ENCODE measurements at places on chromosomes 3 and 15.

DNA sequence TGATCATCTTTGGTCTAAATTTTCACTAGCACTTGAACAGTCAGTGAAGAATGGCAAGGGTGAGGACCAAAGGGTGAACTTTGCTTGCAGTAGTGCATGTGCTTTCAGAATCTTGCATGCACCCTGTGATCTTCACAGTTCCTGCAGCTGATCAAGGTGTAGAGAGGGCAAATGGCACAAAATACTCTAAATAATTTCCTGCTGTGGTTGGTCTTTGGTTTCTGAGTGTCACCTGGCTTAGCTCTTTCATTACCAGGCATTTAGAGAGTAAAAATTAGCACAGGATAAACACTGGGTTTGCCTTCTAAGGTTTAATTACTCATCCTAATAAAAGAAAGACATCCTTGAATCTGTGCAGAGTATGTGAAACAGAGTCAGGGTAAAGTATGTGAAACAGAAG, 11.4 kb downstream of the TIPARP start:
- no peak for DNase-seq

GRCh38 chr3:185176750-185177359, 24.0 kb upstream of the C3orf70 start:
- DNase-seq, result no peak

GRCh38 chr3:182740710-182741109, 52.6 kb upstream of the ATP11B start:
- no peak for DNase-seq

- DNase-seq, result no peak
Observed at GRCh38 chr3:123004201-123004918, 23.2 kb downstream of the SEMA5B start.

- DNase-seq, result no peak
Observed at GRCh38 chr3:194314388-194315068, 36.6 kb downstream of the CPN2 start.

GRCh38 chr15:70142322-70143191, 44.8 kb upstream of the TLE3 start:
- no peak for DNase-seq

GRCh38 chr3:100665230-100665629, 44.1 kb upstream of the TFG start:
- no peak for DNase-seq

- DNase-seq, result no peak
Observed at GRCh38 chr15:77004189-77004588, 9.3 kb downstream of the PSTPIP1 start.

GRCh38 chr3:24830230-24831152, 335.8 kb upstream of the THRB start:
- DNase-seq, result no peak

DNA sequence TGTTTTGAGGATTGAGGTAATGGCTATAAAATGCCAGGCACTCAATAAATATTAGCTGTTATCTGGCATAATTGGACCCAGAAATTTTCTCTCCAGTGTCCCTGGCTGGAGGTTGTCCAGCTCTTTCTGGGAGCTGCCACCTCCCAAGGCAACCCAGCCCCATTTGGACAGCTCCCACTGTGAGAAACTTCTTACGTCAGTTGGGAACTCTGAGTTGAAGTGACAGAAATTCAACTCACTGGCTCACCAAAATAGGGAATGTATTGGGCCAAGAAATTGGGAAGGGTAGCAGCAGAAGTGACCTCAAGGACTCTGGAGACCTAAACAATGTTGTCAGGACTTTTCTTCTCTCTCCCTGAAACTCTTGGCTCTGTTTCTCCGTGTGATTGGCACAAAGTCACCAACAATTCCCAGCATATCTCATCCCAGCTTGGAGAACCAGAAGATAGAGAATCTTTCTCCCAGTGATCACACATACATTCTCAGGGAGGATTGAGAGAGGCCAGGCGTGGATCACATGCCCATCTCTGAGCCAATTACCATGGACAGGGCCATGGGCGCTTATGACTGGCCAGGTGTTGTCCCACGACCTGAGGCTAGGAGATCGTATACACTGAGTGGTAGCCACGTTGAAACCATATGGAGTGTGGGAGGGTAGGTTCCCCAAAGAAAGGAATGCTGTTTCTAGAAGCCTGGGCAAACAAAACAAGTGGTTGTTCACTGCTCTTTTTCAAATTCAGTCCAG, 22.5 kb upstream of the HCN4 start:
- no peak for DNase-seq

GRCh38 chr15:39151545-39151944, 429.3 kb upstream of the THBS1 start:
- no peak for DNase-seq

DNA sequence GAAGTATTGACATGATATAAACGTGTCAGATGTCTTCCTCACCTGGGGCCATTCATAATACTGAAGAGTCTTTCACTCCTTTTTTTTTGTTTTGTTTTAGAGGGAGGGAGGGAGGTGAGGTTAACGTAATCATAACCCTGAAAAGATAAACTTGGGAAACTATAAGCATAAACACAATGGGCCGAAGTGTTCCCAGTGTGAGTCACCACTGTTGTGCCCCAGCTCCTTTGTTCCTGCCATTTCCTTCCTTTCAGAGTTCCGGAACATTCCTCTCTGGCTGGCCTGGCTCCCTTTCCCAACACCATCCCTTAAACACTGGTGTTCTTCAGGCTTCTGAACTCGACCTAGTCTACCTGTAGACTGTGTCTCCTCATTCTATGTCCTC, 18.6 kb downstream of the PLD1 start:
- DNase-seq, result no peak

DNA sequence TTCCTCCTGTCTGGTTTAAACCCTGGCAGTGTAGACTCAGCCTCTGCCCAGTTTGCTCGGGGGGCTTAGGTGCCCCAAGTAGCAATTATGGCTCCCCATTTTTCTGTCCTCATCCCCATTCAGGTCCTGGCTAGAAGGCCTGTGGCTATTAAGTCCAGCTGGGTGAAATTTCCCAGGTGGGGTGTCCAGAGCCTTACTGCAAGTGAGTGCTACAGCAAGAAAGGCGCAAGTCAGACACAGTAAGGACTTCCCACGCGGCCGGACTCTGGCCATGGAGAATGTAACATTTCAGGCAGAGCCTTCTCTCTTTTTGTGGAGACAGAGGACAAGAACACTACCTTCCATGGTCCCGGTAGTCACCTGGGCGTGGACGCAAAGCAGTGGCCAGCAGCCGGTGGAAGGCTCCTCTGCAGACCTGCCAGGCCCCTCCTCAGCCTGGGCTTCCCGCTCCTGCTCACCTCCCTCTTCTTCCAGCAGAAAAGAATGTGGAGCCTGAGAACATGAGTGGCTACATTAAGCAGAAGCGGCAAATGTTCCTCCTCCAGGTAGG, 23.3 kb downstream of the CFAP100 start:
- no peak for DNase-seq

DNA sequence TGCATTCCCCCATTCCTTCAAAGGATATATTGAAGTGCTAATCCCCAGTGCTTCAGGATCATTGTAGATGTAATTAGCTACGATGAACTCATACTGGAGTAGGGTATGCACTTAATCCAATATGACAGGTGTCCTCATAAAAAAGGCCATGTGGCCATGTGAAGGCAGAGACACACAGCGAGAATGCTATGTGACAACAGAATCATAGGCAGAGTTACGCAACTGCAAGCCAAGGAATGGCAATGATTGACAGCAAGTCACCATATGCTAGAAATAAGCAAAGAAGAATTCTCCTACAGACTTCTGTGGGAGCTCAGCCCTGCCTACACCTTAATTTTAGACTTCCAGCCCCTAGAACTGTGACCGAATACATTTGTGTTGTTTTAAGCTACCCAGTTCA, 875.6 kb upstream of the ROBO1 start:
- no peak for DNase-seq

- no peak for DNase-seq
Observed at GRCh38 chr3:136995652-136996051, 37.9 kb downstream of the IL20RB start.

GRCh38 chr3:67481126-67481525, 173.3 kb downstream of the SUCLG2 start:
- no peak for DNase-seq

GRCh38 chr15:36678308-36678707, 98.9 kb downstream of the CDIN1 start:
- DNase-seq, result no peak

DNA sequence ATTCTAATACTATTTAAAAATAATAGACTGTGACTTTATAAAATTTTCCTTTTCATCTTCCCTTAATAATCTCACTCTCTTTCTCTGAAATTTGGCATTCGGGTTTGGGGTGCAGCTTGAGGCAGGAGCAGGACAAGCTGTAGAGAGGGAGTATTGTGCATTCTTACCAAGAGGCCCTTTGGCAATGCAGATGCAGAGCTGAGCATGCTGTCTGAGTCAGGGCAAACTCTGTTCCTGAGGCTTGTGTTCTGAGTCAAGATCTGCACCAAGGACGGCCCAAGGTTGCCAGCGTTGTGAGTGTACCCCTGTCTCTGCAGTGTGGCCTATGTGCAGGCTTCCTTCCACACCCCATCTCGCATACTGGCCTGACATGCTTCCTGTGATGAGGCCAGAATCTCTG, 343.8 kb upstream of the FRG2C start:
- no peak for DNase-seq

- no peak for DNase-seq
Observed at GRCh38 chr15:77532067-77532710, 100.5 kb downstream of the LINGO1 start.

DNA sequence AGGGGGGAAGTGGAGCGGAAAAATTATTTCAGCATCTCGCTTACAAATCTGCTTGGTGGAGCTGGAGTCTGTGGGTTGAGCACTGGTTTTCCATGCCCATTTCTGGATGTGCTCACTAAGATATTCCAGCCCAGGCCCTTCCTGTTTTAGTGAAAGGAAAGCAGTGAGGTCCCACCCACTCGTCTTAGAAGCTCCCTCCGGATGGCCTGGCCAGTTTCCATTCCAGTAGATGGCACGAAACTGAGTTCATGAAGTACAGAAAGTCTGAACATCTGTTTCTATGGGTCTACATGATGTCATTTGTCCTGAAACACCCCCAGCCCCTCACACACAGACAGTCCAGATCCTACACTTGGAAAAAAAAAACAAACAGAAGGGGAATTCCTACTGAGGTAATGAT, 31.9 kb upstream of the THSD4 start:
- DNase-seq, result no peak

GRCh38 chr3:151568184-151568583, 107.3 kb upstream of the IGSF10 start:
- peak; percentile 41 for DNase-seq

- no peak for DNase-seq
Observed at GRCh38 chr3:154356009-154356408, 31.7 kb upstream of the DHX36 start.

DNA sequence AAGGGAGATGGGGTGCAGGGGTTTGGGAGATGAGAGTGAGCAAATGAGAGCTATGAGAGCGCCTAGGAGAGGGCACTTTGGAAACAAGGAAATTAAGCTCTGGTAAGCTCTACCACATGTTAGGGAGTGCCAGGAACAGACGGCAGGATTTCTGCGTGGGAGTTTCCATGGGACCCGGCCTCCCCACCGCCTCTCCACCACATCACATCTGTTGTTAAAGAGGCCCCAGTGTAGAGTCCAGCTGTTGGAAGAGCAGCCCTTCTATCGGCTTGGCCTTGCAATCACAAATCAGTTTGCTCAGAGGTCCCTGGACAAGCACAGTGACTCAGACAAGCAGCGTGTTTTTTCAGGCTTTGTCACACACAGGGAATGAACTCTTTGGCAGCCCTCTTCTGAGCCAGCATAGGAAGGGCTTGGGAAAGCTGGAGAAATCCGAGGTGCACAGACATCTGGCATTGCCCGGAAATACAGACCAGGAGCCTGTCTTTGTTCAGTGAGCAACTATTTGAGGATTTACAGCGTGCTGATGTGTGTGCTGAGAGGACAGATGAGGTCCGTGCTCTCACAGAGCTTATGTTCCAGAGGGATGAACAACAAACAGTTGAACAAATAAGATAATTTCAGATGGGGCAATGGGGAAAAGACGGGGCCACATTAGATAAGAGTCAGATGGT, 370.6 kb upstream of the PROK2 start:
- DNase-seq, result no peak

- no peak for DNase-seq
Observed at GRCh38 chr3:44011680-44012079, 230.0 kb upstream of the TOPAZ1 start.

DNA sequence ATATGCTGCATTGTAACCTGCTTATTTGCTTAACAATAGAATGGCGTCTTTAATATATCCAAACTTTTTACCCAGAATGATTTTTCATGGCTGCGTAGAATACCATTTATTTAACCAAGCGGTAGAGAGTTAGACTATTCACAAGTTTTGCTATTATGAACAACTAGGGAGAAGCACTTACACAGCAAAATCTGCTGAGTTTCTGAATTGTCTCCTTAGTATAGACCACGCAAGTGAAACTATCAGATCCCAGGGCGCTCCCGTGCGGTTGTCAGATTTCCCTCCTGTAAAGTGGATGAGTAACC, 12.6 kb upstream of the ADPGK start:
- no peak for DNase-seq

GRCh38 chr15:76346669-76347481, 10.3 kb downstream of the ISL2 start:
- DNase-seq, result no peak

GRCh38 chr15:67186226-67186649, 68.2 kb downstream of the AAGAB start:
- no peak for DNase-seq

GRCh38 chr3:23669541-23670255, 136.1 kb upstream of the UBE2E1 start:
- no peak for DNase-seq

DNA sequence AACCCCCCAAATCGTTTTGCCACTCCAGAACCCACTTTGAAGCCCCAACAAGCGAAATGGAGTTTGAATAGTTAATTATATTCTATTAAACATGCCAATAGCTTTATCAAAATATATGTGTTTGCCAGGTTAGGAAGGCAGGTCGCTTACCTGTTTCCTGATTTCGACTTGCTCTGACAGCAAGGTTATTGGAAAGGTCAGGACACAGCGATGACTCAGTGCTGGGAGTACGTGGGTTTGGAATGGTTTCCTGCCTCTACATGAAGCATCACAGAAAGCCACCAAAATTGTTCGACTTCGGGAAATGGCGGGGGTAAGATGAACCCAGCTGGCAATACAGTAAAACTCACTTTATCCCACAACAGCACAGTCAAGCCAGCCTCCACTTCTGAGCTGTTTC, 135.6 kb upstream of the ABI3BP start:
- DNase-seq, result no peak

- DNase-seq, result no peak
Observed at GRCh38 chr3:47298439-47298838, 15.7 kb downstream of the KLHL18 start.

GRCh38 chr15:33155691-33156420, 38.7 kb downstream of the FMN1 start:
- no peak for DNase-seq

DNA sequence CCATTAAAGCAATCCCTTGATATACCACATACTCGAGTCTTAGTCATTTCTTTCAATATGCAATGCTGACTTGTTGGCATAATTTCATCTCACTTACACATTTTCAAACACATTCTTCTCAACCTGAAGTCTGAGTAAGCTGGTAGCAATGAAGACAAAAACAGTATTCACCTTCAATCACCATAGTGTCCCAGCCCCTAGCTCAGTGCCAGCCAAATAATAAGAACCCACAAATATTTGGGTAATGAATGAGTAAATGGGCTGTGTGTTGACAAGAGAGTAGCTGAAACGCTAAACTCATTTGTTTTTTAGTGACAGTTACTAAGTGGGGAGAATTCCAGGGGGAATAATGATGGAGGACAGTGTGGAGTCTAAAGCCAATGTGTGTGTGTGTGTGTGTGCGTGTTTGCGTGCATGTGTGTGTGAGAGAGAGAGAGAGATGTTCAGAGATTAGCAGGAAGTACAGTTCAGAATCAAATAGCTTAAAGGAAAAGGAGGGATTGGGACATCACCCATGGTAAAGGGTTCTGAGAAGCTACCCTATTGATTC, 165.7 kb downstream of the GAP43 start:
- no peak for DNase-seq

Measured in NCI-H1436 treated with DMSO at 0.1 percent for 48 hours (cell line).